Effector memory CD4-positive, alpha-beta T cell (primary cell): ENCODE measurements at places on chromosomes 3 and 15.

DNA sequence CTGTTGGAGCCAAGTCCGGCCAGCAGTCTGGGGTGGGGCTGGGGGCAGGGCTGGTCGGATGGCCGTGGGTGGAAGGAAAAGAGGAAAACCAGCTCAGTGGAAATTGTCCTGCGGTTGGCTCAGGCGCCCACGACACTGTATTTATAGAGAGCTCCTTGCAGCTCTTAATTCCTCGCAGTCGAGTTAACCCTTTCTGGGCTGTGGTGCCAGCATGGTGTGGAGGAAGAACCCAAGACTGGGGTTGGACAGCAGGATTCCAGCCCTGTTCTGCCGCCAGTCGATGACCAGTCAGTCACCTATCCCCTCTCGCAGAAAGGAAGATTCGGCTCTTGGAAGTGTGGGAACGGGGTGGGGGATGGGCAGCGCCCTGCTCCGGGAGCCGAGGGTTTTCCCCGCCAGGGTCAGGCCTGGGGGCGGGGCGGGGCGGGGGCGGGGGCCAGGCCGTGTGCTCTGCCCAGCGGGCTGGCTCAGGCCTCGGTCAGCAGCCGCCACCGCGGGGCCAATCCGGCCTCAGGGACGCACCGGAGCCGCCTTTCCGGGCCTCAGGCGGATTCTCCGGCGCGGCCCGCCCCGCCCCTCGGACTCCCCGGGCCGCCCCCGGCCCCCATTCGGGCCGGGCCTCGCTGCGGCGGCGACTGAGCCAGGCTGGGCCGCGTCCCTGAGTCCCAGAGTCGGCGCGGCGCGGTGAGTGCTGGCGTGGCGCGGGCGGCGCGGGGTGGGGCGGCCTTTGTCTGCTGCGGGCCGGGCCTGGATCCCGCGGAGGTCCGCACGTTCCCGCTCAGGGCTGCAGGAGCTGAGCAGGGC, at the start of gene CD276:
Gene CD276 (plus strand): TSS at position 607 of the 804 bp plus-strand sequence. CDS start 15,257 bp downstream, outside the sequence.
- H3K4me3 ChIP-seq = peak within 1 kb of the TSS; percentile 39
- no peaks in the 10 kb centered on the region for H3K36me3 ChIP-seq
- no peak for DNase-seq
- H3K27me3 ChIP-seq = peaks cover 46% of the 10 kb centered on the region
- peaks cover 9% of the 10 kb centered on the region for H3K4me1 ChIP-seq
- H3K27ac ChIP-seq = no peak within 1 kb of the TSS

GRCh38 chr3:52792961-52793695, 1.5 kb upstream of the ITIH3 start:
- H3K36me3 ChIP-seq = no peaks in the 10 kb centered on the region
- no peaks in the 10 kb centered on the region for H3K27me3 ChIP-seq
- DNase-seq = no peak
- H3K27ac ChIP-seq = no peak overlapping the region
- no peak overlapping the region for H3K4me3 ChIP-seq
- no peaks in the 10 kb centered on the region for H3K4me1 ChIP-seq

DNA sequence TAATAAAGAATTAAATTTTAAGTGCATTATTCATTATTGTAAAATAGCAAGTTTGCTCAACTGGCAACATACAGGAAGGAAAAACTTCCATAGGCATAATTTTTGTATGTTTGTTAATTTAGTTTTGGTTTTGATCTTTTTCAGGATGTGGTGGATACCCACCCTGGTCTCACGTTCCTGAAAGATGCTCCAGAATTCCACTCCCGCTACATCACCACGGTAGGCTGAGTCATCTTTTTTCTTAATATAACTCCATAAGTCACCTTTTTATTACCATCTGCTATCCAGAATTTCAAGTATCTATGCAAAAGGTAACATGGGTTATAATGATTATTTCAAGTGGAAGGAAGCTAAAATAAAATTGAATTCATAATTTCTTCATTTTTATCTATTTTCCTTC, 104.8 kb downstream of the PPP2R3A start:
- no peak for DNase-seq
- no peak overlapping the region for H3K4me3 ChIP-seq
- no peaks in the 10 kb centered on the region for H3K4me1 ChIP-seq
- H3K27me3 ChIP-seq = no peaks in the 10 kb centered on the region
- no peaks in the 10 kb centered on the region for H3K36me3 ChIP-seq
- H3K27ac ChIP-seq = no peak overlapping the region

DNA sequence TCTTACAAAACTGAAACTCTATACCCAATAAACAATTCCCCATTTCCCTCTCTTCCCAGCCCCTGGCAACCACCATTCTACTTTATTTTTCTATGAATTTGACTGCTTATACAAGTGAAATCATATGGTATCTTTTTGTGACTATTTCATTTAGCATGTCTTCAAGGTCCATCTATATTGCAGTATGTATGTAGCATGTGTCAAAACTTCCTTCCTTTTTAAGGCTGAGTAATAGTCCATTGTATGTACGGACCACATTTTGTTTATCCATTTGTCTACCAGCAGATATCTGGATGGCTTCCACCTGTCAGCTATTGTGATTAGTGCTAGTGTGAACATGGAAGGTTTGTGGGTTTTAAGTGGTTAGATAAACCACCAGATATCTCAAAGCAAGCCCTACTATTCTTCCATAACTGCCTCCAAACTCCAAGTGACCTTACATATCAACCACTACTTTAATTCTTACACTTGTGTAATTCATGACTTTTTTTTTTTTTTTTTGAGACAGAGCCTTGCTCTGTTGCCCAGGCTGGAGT, 134.7 kb downstream of the TMCC1 start:
- no peak for DNase-seq
- no peaks in the 10 kb centered on the region for H3K36me3 ChIP-seq
- H3K4me3 ChIP-seq = no peak overlapping the region
- H3K4me1 ChIP-seq = no peaks in the 10 kb centered on the region
- no peaks in the 10 kb centered on the region for H3K27me3 ChIP-seq

DNA sequence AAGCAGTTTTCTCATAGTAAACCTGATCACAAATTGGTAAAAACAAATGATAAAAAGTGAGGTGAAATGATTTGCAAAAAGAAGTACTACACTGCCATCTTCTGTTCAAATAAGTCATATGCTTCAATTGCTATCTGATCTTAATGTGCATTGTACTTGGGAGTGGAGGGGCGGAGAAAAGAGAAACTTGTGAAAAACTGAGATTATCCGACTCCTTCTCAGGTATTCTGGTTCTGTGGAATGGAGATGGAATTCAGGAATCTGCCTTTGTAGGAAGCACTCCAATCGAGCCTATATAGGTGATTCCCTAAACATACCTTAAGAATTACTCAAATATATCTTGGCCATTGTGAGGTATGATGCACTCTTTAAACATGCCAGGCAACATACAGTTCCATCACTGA, 180.6 kb downstream of the CHL1 start:
- H3K36me3 ChIP-seq = no peaks in the 10 kb centered on the region
- no peaks in the 10 kb centered on the region for H3K4me1 ChIP-seq
- no peak overlapping the region for H3K27ac ChIP-seq
- no peak overlapping the region for H3K4me3 ChIP-seq
- no peak for DNase-seq
- no peaks in the 10 kb centered on the region for H3K27me3 ChIP-seq

DNA sequence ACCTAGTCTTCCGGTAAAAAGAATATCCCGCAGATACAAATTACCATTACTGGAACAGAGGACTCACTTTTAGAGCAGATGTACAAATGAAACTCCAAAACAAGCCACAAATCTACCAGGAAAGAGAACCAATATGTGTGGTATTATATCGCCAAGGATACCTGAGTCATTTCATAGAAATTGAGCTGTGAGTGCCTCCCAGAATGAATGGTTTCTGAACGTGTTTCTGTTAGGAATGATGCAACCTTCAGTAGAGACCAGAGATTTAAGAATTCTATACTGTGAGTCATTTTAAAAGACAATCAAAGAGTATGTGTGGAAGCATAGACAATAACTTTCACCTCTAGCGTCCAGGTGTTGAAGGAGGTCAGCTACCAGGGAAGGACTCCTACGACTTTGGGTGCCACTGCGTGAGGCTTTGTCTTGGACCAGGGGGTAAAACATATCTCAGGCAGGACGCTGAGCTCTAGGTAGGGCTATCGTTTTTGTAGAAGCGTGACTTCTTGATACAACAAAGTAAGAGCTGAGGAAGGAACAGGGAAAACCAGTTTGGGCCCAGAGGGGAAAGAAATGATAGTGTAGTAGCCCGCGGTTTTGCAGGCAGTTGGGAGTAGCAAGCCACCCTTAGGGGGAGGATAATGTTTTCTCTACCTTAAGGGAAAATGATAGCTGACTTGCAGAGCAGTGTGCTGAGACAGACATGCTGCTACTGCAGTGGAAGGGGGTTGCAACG, 210.4 kb downstream of the TP63 start:
- no peak overlapping the region for H3K27ac ChIP-seq
- H3K27me3 ChIP-seq = no peaks in the 10 kb centered on the region
- no peak overlapping the region for H3K4me3 ChIP-seq
- no peaks in the 10 kb centered on the region for H3K36me3 ChIP-seq

DNA sequence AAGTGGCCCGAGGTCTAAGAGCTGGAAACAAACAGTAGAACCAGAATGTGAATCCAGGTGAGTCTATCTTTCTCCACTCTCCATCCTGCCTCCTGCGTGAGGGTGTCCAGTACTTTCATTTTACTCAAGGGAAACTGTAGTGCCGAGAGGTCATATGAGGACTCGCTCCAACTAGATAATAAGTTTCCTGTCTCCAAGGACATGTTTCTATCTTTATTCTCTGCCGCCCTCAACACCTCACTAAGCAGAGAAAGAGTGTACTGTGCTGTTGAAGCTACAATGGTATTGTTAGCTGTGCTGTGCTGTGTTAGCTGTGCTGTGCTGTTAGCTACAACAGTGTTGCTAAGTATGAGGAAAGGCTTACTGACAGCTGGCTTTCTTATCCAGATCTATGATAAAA, 137.9 kb upstream of the COL8A1 start:
- H3K4me1 ChIP-seq = no peaks in the 10 kb centered on the region
- no peak overlapping the region for H3K27ac ChIP-seq
- H3K4me3 ChIP-seq = no peak overlapping the region
- no peaks in the 10 kb centered on the region for H3K27me3 ChIP-seq
- H3K36me3 ChIP-seq = no peaks in the 10 kb centered on the region

- H3K4me1 ChIP-seq = no peaks in the 10 kb centered on the region
- no peaks in the 10 kb centered on the region for H3K36me3 ChIP-seq
- no peak overlapping the region for H3K4me3 ChIP-seq
- no peak for DNase-seq
- H3K27ac ChIP-seq = no peak overlapping the region
Observed at GRCh38 chr15:29601811-29602210, 220.5 kb downstream of the TJP1 start.

DNA sequence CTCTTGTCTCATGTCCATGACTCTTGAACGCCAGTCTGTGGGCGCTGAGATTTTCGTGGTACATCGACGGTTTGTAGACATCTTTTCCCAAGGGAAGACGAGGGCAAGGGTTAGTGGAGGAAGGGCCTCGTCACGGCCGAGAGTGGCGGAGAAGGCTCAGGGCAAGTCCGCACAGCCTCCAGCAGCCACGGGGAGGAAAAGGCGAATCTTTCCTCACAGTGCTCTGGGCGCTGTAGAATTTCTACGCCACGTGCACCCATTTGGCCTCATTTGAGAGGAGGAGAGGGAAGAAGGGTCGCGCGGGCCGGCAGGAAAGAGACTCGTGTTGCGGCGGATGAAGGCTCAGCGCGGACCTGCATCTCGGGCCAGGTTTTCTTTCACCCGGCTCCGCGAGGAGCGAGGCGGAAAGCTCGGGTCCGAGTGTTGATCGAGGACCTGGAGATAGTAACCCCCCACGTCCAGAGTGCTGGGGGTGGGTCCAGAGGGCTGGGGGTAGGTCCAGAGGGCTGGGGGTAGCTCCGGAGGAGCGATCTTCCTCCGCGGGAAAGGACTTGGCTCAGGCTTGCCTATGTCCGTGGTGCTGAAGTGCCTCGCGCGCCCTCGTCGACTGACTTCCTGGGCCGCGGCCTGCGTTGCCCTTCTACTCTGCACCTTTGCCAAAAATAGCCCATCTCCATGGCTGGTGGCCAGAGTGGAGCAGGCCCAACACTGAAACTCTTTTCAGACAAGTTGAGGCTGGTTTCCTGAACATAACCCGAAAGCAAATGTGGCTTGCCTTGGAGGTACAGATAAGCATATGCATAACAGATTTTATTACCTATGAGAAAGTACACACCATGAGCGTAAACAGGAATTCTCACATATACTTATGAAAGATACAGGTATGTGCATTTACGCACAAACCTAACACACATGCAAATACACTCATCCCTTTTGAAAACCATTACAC, 1.1 kb downstream of the SLC35G2 start:
- no peak overlapping the region for H3K27ac ChIP-seq
- no peaks in the 10 kb centered on the region for H3K36me3 ChIP-seq
- H3K27me3 ChIP-seq = peaks cover 13% of the 10 kb centered on the region
- no peak for DNase-seq
- H3K4me1 ChIP-seq = peaks cover 8% of the 10 kb centered on the region

GRCh38 chr15:82880704-82881103, 71.3 kb downstream of the WHAMM start:
- no peak overlapping the region for H3K27ac ChIP-seq
- no peaks in the 10 kb centered on the region for H3K4me1 ChIP-seq
- no peak for DNase-seq
- H3K27me3 ChIP-seq = no peaks in the 10 kb centered on the region
- no peak overlapping the region for H3K4me3 ChIP-seq
- H3K36me3 ChIP-seq = no peaks in the 10 kb centered on the region
